Stimulated activated CD4-positive, alpha-beta T cell treated with anti-CD3 and anti-CD28 coated beads, TNF-alpha, amount 100 ng/mL, for 48 hours (primary cell): ENCODE measurements at places on chromosomes 12 and 14.

DNA sequence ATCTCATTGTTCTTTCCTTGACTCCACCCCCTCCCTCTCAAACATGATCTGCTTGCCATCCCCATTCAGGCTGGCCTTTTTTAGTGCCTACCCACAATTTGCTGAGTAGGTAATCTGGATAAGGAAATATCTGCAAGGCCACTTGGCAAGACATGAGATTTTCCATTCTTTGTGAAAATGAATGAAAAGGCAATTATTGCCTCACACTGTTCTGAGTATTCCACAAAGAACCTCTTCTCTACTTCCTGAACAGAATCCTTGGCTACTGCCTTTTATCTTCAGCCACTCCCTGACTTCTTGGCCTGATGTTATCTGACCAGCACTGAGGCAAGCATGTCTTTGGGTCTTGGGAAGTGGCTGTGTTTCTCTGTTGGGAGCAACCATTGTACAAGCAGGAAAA, 263.2 kb upstream of the ATP2B1 start:
- no peak for DNase-seq

- DNase-seq, result no peak
Measured at GRCh38 chr14:21880918-21881317, 207.3 kb upstream of the OR4E1 start.

DNA sequence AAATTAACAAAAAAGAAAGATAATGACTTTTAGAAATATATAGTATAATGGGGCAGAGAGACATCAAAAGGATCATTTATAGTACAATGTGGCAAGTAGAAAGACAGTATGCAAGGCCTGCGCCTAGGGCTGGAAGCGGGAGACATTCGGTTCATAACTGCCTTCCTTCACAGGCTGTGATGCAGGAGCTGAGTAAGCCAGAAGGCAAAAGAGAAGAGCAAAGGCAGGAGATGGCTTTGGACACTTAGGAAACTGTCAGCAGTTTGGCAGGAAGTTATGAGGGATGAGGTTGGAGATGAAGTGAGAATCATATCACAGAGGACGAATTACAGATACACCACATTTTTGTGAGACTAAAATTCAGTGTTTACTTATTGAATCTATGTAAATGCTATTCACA, 97.8 kb downstream of the EPS8 start:
- no peak for DNase-seq

GRCh38 chr12:94282675-94283074, 134.3 kb downstream of the PLXNC1 start:
- peak; percentile 14 for DNase-seq

- DNase-seq, result no peak
Measured at GRCh38 chr12:114933428-114934160, 249.6 kb upstream of the TBX3 start.

- no peak for DNase-seq
Measured at GRCh38 chr12:6927379-6928021, at the start of gene ATN1. TSS of gene ATN1 (plus strand) at chr12:6927959. CDS start at chr12:6934002, 6,043 bp downstream.

- DNase-seq, result no peak
Measured at GRCh38 chr14:73162251-73162650, 25.9 kb downstream of the PSEN1 start.

DNA sequence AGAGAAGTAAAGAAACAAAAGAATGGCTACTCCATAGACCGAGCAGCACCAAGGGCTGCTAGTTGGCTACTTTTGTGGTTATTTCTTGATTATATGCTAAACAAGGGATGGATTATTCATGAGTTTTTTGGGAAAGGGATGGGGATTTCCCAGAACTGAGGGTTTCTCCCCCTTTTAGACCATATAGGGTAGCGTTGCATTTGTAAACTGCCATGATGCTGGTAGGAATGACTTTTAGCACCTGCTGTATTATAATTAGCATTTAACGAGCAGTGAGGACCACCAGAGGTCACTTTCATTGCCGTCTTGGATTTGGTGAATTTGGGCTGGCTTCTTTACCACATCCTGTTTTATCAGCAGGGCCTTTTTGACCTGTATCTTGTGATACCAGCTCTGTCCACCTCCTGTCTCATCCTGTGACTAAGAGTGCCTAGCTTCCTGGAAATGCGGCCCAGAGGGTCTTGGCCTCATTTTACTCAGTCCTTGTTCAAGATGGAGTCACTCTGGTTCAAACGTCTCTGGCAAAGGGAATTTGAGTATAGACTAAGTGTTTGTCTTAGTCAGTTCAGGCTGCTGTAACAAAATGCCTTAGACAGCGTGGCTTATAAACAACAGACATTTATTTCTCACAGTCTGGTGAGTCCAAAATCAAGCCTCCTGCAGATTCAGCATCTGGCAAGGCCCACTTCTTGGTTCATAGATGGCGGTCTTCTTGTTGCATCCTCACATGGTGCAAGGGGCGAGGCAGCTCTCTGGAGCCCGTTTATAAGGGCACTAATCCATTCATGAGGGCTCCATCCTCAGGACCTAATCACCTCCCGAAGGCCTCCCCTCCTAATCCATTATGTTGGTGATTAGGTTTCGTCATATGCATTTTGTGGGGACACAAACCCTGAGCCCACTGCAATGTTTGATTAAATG, 348.3 kb upstream of the SFSWAP start:
- DNase-seq, result no peak

- DNase-seq, result no peak
Measured at GRCh38 chr12:111777345-111778045, 10.8 kb downstream of the ALDH2 start.

- no peak for DNase-seq
Measured at GRCh38 chr14:34212172-34212929, 249.7 kb downstream of the SPTSSA start.

GRCh38 chr12:109763201-109763841, 49.7 kb downstream of the FAM222A start:
- no peak for DNase-seq

- DNase-seq, result no peak
Measured at GRCh38 chr14:91164676-91165075, 50.8 kb downstream of the DGLUCY start.

GRCh38 chr12:124191966-124192365, 102.9 kb upstream of the RFLNA start:
- DNase-seq, result no peak

DNA sequence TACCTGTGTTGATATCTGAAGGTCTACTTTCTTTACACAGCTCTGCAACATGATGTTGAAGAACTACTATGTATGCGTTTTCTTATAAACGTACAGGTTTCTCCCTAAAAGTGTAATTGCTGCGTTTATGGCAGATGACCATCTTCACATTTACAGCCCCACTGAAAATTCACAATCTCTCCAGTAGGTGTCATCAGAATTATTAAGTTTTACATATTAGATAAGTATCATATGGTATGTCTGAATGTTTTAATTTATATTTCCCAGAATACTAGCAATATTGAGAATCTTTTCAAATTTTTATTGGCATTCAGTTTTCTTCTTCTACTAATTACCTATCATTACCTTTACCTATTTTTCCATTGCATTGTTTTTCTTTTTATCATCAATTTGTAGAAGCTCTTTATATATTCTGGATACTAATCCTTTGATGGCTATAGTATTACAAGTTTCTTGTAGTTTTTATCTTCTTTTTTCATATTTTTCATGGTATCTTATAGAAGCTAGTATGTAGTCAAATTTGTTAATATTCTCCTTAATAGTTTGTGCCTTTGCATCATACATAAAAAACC, 123.5 kb downstream of the CAPZA3 start:
- DNase-seq, result no peak

DNA sequence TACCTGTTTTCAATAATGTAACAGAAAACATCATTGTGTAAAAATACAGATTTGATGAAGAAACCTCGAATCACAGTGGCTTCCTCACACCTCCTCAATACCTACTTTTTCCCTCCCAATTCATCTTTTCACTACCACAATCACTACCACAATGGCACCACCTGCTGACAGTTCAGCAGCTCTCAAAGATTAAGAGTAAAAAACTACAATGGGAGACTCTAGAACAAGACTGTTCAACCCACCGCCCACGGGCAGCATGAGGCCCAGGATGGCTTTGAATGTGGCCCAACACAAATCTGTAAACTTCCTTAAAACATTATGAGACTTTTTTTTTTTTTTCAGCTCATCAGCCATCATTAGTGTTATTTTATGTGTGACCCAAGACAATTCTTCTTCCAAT, 15.2 kb downstream of the MED6 start:
- DNase-seq, result no peak

GRCh38 chr12:64780132-64780530, 20.9 kb upstream of the GNS start:
- no peak for DNase-seq

DNA sequence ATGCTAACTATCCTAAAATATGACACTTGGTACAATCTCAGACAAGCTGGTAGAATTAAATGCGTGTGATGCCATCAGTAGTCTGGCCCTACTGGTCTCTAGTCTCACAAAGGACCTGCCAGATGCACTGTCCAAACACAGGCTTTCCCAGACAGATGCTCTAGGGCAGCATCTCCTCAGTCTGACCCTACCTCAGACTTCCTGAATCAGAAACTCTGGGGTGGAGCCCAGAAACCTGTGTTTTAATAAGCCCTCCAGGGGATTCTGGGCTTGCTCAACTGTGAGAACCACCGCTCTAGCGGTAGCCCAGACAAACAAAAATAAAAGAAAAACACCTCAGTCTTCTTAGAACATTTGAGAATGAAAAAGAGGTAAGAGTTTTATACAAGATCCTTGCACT, 48.0 kb downstream of the BDKRB1 start:
- no peak for DNase-seq

- peak; percentile 69 for DNase-seq
Measured at GRCh38 chr14:102776761-102777710, at the start of gene TRAF3. TSS of gene TRAF3 (plus strand) at chr14:102777449. CDS start at chr14:102870202, 92,753 bp downstream.

DNA sequence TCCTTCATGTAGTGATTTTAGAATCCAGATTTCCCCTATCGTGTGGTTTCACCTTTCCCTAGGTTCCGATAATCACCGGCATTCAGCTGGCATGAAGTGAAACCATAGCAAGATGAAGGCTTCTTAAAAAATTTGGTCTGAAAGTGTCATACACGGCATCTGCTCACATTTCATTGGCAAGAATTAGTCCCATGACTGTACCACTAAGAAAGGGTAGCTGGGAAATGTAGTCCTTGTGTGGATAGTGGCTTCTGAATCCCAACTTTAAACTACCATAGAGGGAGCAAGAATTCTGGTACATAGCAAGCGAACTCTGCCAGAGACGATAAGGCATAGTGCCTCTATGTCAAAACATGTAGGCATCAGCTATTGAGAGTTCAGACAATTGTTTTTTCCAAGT, 360.1 kb upstream of the TBX3 start:
- no peak for DNase-seq

GRCh38 chr12:51048661-51049251, 629 bp downstream of the LETMD1 start:
- no peak for DNase-seq

- DNase-seq, result no peak
Measured at GRCh38 chr14:104968153-104968527, 10.0 kb downstream of the AHNAK2 start.

DNA sequence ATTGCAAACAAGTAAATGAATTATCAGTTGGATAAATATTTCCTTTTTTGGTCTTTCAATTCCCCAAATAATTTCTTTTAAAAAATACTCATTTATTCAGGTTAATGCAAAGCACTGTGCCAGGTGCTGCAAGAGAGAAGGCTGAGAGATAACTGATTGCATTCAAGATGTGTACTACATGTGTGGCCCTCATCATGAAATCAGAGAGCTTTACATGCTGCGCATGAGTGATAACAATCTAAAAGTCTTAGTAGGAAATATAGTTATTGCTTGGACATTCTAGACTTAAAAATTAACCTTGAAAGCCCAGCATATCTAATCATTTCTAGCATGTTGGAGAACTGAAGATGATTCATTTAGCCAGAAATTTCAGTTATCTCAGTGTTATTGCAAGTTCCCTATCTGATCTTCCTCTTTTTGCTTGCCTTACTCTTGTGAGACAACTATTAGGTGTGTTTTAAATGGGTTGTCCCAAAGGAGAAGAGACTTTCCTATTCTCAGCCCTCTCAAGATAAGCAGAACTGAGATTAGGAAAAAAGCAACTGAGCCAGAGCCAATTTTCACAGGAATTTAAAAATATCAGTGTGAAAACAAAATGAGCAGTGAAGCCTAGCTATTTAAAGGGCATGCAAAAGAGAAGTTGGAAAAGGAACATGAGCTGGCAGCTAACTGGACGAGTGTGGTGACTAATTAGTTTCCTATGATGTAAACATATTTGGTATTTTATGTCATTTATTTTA, 60.9 kb downstream of the PLEKHA5 start:
- no peak for DNase-seq

DNA sequence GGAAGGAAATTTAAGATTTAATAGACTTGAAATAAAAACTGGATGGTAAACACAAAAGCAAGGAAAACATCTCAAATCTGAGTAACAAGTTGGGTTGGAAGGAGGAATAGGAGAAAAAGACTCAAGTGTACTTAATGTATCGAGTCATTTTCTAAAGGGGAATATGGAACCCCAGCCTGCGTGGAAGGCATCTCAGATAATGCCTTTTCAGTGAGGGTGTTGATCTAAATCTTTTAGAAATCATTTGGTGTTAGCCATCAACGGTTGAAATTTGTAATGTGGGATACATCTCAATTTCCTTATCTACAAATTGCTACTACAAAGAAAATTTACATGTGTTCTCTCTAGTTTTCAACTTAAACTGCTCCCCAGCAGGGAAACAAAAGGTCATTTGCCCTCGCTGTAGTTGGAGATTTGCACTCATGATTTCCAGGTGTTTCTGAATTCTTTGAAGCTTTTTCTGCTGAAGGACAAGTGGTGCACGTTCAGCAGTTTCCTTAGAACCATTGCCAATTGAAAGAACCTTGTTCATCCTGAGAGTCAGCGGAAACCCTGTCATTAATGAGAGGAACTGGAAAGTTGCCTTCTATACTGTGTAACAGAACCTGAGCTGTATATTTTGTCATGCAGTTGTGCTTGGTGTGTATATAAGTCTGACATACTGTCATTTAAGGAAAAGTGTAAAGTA, 2.2 kb downstream of the PCBP2 start:
- no peak for DNase-seq

DNA sequence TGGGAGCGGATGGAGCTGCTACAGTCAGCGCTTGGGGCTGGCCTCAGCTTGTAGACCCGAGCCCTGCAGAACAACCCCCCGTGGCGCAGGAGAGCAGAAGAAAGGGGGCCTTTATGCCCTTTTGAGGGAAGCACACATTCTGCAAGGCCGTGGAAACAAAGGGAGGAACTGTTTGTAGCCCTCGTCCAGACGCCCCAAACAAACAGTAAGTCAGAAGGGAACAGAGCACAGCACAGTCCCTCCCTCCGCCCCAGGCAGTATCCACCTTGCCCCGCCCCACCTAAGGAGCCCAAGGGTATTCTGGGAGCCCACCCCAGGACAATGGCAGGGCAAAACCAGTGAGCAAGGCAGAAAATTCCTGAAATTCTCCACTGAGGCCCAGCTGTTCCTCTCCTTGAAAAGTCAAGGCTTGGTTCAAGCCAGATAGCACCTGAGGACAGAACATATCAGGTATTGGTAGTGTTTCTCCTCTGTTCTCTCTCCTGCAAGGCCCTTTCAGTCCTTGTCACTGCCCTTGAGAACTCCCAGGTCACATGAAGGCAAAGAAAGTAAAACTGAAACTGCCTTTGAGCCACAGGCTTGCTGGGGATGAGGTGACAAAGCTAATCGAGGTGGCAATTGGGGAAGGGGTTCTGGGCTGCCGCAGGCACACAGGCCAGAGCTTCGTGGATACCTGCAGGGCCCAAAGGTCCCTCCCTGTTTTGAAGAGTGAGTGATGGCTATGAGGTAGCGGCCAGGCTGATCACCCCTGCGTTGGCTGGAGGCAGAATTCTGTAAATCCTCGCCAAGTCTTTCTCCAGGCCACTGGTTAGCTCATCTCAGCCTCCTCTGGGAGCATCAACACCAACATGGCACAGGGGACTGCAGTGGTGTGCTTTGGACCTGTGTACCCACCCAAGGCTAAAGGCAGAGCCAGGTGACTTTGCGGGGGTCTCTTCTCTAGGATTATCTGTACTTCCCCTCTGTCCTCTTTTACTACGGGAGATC, 499 bp downstream of the DGLUCY start:
- peak; percentile 33 for DNase-seq

GRCh38 chr14:22226381-22226780, 362.6 kb downstream of the DAD1 start:
- DNase-seq, result no peak
